ENCODE measurements at places on chromosomes 5 and 9. TPM values are rescaled to one million over a fixed set of nuclear protein-coding genes. Genes with fewer than 3 reads are reported as not detected.

DNA sequence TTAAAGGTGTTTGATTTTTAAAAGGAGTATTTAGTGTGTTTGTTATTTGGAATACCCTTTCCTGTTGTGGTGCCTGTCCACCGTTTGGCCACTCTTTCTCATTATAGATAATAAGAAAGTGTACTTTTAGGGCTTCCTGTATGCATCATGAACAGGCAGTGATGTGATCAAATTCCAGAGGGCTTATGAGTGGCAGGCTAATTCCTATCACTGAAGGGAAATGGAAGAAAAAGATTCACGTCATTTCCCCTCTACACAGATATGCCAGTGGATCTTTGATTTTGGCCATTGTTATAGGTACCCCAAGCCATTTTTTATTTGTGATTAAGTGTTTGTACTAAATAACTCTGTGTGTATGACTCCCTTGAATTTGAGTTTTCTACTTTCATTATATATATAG lies 37.1 kb downstream of the RPS6 start:
- DNase-seq: no peak

DNA sequence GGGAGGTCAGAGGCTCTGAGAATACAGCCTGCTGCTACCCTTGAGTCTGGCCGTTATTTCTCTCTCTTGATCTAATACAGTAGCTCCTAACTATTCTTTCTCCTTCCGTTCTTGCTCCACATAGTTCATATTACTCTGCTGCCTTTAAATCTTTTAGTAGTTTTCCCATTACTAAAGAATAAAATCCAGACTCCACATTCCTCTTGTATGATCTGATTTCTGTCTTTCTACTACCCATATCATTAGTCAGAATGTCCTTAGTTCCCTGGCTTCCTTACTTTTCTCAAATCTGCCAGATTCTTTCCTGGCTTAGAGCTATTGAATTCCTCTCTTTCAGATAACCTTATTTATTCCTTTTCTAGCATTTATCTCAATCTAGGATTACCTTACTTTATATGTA lies 40.0 kb downstream of the MARCHF6 start:
- no peak for DNase-seq

- no peak for DNase-seq
Measured at GRCh38 chr5:5467737-5468136, 45.3 kb downstream of the ICE1 start.

DNA sequence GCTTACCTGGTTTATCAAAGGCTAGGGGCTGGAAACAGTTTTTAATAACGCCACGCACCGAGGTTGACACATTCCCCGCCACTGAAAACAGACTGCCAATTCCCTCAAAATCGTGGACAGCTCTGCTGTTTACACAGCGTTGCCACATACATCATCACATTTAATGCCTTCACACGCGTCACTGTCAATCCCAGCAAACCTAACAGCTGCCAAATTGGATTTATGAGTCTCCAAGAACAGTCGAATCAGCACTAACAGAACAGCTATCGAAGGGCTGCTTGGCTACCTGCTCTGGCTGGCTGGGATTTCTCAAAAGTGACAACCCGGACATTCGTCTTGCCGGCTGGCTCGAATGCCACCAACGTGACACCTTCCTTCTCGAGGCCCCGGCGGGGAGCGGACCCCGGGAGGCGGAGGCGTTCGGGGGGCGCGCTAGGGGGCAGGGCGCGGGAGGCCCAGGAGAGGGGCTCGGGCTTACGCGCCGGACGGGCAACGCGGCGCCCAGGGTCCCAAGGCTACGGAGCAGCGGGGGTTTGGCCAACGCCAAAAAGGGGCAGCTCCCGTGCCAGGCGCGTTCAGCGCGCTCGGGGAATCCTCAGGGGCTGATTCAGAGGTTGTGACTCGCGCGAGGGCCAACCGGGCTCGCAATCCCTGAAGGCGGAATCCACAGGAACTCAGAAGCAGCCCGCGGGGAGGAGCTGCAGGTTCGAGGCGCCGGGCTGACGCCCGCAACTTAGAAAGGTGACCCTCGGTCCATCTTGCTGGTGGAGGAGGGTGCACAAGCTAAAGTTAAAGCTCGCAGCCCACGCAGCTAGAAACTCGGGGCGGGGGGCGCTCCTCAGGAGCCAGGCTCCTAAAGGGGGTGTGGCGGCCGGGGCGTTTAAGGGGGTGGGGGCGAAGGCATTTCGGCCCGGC lies 1.2 kb downstream of the CDC14B start:
- peak; percentile 78 for DNase-seq

GRCh38 chr5:83048277-83048676 lies 28.9 kb downstream of the TMEM167A start:
- no peak for DNase-seq

DNA sequence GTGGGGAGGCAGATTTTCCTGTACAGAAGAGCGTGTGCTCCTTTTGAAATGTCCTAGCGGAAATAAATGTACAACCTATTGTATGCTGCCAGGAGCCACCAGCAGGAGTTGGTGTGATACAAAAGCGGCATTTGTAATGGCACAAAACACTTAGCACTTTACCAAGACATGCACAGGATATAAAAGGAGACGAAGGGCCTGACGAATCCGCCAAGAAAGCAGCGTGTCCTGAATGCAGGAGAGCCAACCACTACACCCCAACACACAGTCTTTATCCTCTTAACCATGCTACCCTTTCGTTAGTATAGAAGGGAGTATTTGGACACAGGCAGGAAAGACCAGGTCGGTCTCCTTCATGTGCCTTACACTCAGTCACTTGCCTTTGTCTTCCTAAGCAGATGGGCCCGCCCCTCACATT lies 218.1 kb downstream of the TRIM32 start:
- peak; percentile 83 for DNase-seq

BTNL3 gene
- not detected for polyA plus RNA-seq

ZNF608 gene
- polyA plus RNA-seq: 15.6 TPM

C1QTNF2 gene
- polyA plus RNA-seq: 0.39 TPM

All from brain (organoid and tissue), 16 donors.